ENCODE measurements at places on chromosomes 12 and 14.
A peak's percentile ranks its signal among the peaks of the same experiment; 100 is the strongest.

- no peak for DNase-seq
Measured at GRCh38 chr12:14635776-14636175, 60.6 kb downstream of the GUCY2C start.

- no peak for DNase-seq
Measured at GRCh38 chr12:119809023-119809422, 68.1 kb downstream of the CIT start.

- peak; percentile 55 for DNase-seq
Measured at GRCh38 chr12:82415402-82415801, 57.1 kb downstream of the METTL25 start.

DNA sequence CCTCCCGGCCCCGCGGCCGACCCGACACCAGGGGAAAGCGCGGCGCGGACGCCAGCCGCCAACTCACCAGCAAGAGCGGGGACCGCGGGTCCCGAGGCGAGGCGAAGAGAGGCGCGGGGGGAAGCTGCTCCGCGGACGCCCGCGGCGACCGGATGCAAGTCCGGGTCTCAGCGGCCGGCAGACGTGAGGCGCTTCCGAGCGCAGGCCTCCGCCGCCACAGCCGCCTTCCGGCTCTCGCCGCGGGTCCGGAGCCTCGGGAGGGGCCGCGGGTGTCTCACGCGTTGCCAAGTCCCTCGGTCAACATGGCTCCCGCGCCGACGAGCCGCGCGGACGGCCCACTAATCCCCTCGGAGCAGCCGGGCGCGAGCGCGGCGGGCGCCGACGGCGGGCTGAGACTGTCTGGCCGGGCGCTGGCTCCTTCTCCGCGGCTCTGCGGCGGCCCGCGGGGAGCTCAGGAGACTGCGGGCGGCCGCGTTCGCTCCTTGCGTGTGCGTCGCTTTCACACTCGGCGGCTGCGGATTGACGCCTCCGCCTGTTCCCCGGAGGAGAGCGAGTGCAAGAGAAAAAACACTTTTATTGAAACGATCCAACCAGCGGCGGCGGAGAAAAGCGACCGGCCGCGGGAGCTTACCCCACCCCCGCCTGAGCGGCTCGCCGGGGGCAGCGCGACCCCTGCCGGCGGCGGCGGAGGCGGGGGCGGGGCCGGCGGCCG, at the start of gene CDK17:
CDK17 (minus strand) TSS at position 521 of the 712 bp plus-strand sequence. CDS start 65,603 bp downstream, outside the sequence.
- peak; percentile 77 for DNase-seq

GRCh38 chr14:98900798-98901197, 371.2 kb downstream of the BCL11B start:
- no peak for DNase-seq

GRCh38 chr12:116651089-116651488, 86.8 kb downstream of the SPRING1 start:
- no peak for DNase-seq

DNA sequence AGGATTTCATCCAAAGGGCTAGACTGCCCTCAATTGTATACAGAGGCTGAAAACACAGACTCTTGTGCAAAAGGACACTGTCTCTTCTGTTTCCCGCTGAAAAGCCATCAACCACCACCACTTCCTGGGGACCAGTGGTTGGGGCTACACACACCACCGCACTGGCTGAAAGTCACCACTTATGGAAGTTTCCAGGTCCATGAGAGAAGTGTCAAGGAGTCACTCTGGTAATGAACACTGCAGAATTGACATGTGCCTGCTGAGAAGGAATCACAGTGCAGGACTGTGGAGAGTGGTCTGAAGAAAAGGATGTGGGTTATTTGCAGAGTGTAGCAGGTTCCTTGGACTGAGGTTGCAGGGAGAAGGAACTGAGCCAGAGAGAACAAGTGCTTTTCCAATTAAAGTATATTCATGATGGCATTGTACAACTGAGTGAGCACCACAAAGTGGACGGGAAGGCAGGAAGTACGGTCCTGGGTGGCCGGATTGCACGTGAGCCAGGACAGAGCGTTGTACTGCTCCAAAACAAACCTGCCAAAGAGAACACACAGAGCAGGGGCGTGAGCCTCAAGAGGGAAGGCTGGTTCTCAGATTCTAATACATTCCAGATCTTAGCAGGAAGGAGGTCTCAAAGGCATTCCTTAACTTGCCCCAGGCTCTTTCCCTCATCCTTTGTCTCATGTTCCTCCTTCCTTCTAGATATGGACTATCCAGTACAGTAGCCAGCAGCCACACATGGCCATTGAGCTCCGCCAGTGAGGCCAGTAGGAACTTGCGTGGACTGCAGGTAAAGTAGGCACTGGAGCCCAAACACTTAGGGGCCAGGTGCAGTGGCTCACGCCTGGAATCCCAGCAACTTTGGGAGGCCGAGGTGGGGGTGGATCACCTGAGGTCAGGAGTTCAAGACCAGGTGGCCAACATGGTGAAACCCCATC, 316.4 kb downstream of the MED13L start:
- no peak for DNase-seq

DNA sequence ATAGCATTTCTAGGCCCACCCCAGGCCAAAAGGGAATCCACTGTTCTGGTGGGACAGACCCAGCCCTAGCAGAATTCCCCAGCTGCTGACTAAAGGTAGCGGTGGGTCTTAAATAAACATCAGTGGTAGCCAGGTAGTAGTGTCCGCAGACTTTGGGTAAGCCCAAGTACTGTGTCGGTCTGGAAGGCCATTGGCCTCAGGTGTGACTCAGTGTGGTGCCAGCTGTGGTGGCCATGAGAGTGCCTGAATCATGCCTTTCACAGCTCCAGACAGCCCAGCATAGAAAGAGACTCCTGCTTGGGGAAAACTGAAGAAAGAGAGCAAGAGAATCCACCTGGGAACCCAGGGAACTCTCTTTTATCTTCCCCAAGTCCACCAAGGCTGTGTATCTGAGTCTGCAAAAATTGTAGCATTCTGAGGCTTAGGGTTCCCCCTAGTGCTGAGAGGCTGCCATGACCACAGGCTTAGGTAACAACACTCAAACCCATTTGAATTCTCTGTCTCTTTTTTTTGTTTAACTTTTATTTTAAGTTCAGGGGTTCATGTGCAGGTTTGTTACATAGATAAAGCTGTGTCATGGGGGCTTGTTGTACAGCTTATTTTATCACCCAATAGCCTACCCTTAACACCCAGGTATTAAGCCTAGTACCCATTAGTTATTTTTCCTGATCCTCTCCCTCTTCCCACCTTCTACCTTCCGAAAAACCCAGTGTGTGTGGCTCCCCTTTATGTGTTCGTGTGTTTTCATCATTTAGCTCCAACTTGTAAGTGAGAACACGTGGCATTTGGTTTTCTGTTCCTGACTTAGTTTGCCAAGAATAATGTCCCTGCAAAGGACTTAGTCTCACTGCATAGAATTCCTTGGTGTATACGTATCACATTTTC, 16.7 kb upstream of the CD163L1 start:
- DNase-seq, result peak; percentile 39

GRCh38 chr12:116636608-116637519, 77.7 kb downstream of the MAP1LC3B2 start:
- DNase-seq, result no peak

GRCh38 chr12:5585178-5585577, 153.3 kb downstream of the NTF3 start:
- no peak for DNase-seq

DNA sequence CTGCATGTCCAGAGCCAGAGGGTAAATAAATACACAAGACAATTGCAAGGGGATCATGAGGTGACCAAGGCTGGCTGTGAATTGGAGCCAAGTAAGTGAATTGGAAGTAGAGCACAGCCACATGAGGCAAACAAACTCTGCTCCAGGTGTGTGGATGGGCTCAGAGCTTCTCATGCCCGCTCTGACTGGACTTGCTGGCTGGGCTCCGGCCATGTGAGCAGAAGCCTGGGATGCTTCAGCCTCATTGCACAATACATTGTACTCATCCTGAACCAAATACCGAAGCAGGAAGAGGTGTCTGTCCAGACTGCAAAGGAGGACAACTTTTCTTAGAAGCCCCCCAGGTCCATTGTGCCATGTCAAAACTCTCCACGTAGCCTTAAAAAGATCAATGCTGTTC, 193.0 kb downstream of the TTC8 start:
- DNase-seq, result peak; percentile 44

GRCh38 chr12:41946106-41946505, 198.6 kb downstream of the GXYLT1 start:
- no peak for DNase-seq

- no peak for DNase-seq
Measured at GRCh38 chr12:10397296-10397695, 7.5 kb upstream of the KLRK1 start.

- DNase-seq, result no peak
Measured at GRCh38 chr12:24919346-24920001, 29.4 kb downstream of the BCAT1 start.

GRCh38 chr12:29612912-29613311, 115.4 kb upstream of the OVCH1 start:
- no peak for DNase-seq

GRCh38 chr12:50258167-50258551, 25.2 kb downstream of the LIMA1 start:
- DNase-seq, result no peak

- no peak for DNase-seq
Measured at GRCh38 chr12:123057513-123058265, 77.2 kb downstream of the ARL6IP4 start.

- DNase-seq, result no peak
Measured at GRCh38 chr14:39381366-39381765, 50.9 kb downstream of the FBXO33 start.

GRCh38 chr14:88210426-88210825, 112.6 kb downstream of the KCNK10 start:
- DNase-seq, result no peak

DNA sequence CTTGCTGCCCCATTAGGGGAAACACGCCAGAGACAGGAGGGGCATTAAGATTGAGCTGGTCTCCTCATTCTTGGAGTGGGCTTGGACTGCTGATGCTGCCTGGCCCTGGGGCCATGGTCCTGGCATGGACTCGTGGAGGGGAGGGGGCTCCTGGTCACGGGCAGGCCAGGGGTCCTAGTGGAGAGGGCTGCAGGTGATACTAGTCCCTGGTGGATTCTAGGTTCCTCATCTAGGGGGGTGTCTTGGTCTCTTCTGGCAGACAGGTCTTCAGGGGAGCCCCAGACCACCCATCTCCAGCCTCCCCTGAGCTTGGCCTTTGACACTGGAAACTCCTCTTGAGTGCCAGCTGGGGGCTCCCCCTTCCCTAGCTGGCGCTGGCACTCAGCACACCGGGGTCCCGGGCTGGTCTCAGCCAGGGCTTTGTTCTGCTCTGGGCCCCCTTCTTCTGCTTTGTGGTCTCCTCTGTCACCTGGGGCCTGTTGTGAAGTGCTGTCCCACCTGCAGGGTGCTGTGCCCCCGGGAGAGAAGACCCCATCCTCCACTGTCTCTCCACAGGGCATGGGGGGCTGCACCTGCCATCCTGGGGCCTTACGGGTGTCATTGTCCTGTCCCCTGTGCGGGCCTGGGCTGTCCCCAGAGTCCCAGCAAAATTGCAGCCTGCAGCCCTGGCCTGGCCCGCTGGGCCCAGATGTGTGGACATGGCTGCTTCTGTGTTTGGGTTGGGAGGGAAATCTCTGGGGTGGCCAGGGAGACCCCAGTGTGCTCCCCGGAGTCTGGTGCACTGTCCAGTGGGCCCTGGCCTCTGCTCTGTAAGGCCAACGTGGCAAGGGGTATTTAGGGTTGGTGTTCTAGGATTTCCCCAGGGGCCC, 2.3 kb downstream of the KIF26A start:
- no peak for DNase-seq

DNA sequence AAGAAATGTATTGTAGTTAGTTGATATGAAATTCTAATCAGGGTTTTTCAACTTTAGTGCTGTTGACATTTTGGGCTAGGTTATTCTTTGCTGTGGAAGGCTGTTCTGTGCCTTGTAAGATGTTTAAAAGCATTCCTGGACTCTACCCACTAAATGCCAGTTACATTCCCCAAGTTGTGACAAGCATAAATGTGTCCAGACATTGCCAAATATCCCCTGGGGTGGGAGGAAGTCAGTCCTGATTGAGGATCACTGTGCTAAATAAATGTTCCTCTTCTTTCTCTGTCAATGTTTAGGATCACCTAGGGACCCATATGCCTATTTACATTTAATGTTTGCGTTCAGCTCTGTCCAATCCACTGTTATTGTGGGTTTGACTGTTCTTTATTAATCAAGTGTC, 268.3 kb downstream of the TMTC2 start:
- no peak for DNase-seq

- peak; percentile 79 for DNase-seq
Measured at GRCh38 chr14:84343656-84344055, 1186.3 kb upstream of the FLRT2 start.

- no peak for DNase-seq
Measured at GRCh38 chr12:64806173-64806572, 18.3 kb upstream of the TBC1D30 start.

- DNase-seq, result no peak
Measured at GRCh38 chr12:123278101-123278627, 6.5 kb upstream of the CDK2AP1 start.

DNA sequence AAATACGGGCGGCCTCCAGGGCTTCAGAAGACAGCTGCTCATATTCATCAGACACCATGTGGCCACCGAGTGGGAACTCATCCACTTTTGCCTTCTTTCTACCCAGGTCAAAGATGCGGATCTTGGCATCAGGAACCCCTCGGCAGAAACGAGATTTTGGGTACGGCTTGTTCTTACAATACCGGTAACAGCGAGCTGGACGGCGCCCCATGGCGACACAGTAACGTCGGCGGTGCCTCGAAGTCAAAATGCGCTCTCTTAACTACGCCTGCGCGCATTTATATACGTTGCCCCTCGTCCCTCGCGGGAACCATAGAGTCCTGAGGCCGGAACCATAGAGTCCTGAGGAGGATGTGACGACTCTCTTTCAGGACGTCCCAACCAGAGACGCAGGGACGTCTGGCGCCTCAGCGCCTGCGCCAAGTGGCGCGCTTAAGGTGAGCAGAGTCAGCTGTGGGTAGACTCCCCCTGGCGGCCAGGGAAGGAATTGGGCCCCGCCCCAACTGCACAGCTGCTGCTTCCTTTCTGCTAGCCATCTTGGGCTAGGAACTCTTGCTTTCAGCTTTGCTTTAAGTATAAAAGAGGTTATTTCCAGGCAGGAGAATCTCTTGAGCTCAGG, at the start of gene RPL10L:
RPL10L (minus strand) TSS at position 256 of the 619 bp plus-strand sequence; CDS start at position 211, 45 bp downstream.
- no peak for DNase-seq

DNA sequence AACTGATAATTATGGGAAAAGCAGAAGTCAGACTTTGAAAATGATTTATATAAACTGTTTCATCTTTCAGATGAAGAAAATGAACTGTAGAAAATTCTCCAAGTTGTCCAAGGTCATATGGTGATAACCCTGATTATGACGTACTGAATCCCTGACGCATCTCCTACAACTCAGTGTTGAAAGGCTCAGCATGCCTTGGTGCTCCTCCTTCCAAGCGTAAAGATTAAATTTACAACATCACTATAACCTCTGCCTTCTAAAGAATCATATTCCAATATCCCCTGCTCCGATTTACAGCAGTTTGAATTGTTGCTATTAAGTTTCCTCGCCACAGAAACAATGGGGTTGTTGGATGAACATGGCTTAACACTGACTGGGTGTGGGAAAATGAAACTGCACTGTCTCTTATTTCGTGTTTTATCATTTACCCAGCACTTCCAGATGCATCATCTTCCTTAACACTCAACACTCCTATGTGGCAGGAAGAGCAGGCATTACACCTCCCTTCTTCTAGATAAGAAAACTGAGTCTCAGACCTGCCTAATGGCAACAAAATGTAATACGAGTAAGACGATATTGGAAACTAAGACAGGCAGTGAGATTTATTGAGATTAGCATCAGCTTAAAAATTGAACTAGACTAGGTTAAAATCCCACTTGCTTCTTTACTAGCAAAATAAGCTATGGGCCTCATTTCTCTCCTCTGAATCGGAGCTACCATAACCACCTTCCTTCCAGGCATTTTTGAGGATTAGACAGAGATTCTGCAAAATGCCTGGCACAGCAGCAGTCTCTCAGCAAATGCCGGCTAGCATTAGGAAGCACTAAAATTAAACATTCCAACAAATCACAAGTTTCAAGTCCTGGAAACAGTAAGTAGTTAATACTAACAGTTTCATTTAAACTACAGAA, 74.2 kb downstream of the PPM1H start:
- peak; percentile 85 for DNase-seq
